Activated CD8-positive, alpha-beta memory T cell treated with anti-CD3 and anti-CD28 coated beads, Interleukin-2, amount 10 ng/mL, durations not matched to agents 7 days and 5 days (primary cell): ENCODE measurements at places on chromosomes 11 and 22. TPM values are rescaled to one million over a fixed set of nuclear protein-coding genes. Genes with fewer than 3 reads are reported as not detected.
A peak's percentile ranks its signal among the peaks of the same experiment; 100 is the strongest.

Gene C11orf97
- total RNA-seq = not detected

GRCh38 chr11:43738600-43739409 is 58.3 kb downstream of the HSD17B12 start:
- H3K27me3 ChIP-seq = no peaks in the 10 kb centered on the region
- peaks cover 10% of the 10 kb centered on the region for H3K4me1 ChIP-seq
- H3K36me3 ChIP-seq = peaks cover 38% of the 10 kb centered on the region
- no peak overlapping the region for H3K27ac ChIP-seq
- H3K4me3 ChIP-seq = no peak overlapping the region

GRCh38 chr11:19243613-19244012 is 2.9 kb upstream of the E2F8 start:
- peaks cover 15% of the 10 kb centered on the region for H3K36me3 ChIP-seq
- H3K27ac ChIP-seq = no peak overlapping the region
- H3K27me3 ChIP-seq = peaks cover 36% of the 10 kb centered on the region
- H3K4me3 ChIP-seq = no peak overlapping the region

GRCh38 chr11:289398-289711 is 429 bp downstream of the PGGHG start:
- H3K4me3 ChIP-seq = peak overlapping the region; percentile 74
- DNase-seq = no peak
- peaks cover 18% of the 10 kb centered on the region for H3K36me3 ChIP-seq
- peak overlapping the region; percentile 68 for H3K27ac ChIP-seq

- no peaks in the 10 kb centered on the region for H3K27me3 ChIP-seq
- peaks cover 43% of the 10 kb centered on the region for H3K4me1 ChIP-seq
- peaks cover 7% of the 10 kb centered on the region for H3K36me3 ChIP-seq
- DNase-seq = no peak
These were observed 3.9 kb downstream of the FRMD8 start for GRCh38 chr11:65390099-65390941.

DNA sequence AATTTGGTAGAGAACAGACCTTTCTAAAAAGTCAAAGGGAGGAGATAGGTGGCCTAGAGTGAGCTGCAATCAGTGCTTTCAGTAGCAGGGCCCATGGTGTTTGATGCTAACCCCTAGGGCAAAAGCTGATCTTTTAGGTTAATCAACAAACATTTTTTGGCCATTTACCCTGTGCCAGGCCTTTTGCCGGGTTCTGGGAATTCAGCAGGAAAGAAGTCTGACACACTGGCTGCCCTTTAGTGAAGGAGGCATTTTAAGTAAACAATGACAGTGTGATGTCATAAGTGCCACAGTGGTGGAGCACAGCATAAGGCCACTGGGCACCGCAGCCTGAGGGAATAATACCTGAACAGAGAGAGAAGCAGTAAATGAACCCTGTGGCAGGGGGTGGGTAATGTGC is 29.0 kb downstream of the C22orf31 start:
- H3K36me3 ChIP-seq = no peaks in the 10 kb centered on the region
- peaks cover 70% of the 10 kb centered on the region for H3K27me3 ChIP-seq
- DNase-seq = no peak
- H3K4me3 ChIP-seq = no peak overlapping the region
- H3K27ac ChIP-seq = no peak overlapping the region
- peaks cover 10% of the 10 kb centered on the region for H3K4me1 ChIP-seq

- H3K27ac ChIP-seq = no peak overlapping the region
- no peaks in the 10 kb centered on the region for H3K4me1 ChIP-seq
- H3K36me3 ChIP-seq = no peaks in the 10 kb centered on the region
- peaks cover 15% of the 10 kb centered on the region for H3K27me3 ChIP-seq
- H3K4me3 ChIP-seq = no peak overlapping the region
- DNase-seq = no peak
These were observed 17.1 kb upstream of the NELL1 start for GRCh38 chr11:20652150-20652806.

GRCh38 chr11:65317025-65317786 is 2.5 kb downstream of the CDC42EP2 start:
- H3K36me3 ChIP-seq = no peaks in the 10 kb centered on the region
- no peak for DNase-seq
- no peak overlapping the region for H3K4me3 ChIP-seq
- peaks cover 12% of the 10 kb centered on the region for H3K27me3 ChIP-seq
- H3K27ac ChIP-seq = no peak overlapping the region
- peaks cover 6% of the 10 kb centered on the region for H3K4me1 ChIP-seq

GRCh38 chr11:34343153-34343552 is 14.7 kb downstream of the ABTB2 start:
- H3K27ac ChIP-seq = no peak overlapping the region
- peaks cover 11% of the 10 kb centered on the region for H3K27me3 ChIP-seq
- no peak for DNase-seq
- H3K36me3 ChIP-seq = no peaks in the 10 kb centered on the region

DNA sequence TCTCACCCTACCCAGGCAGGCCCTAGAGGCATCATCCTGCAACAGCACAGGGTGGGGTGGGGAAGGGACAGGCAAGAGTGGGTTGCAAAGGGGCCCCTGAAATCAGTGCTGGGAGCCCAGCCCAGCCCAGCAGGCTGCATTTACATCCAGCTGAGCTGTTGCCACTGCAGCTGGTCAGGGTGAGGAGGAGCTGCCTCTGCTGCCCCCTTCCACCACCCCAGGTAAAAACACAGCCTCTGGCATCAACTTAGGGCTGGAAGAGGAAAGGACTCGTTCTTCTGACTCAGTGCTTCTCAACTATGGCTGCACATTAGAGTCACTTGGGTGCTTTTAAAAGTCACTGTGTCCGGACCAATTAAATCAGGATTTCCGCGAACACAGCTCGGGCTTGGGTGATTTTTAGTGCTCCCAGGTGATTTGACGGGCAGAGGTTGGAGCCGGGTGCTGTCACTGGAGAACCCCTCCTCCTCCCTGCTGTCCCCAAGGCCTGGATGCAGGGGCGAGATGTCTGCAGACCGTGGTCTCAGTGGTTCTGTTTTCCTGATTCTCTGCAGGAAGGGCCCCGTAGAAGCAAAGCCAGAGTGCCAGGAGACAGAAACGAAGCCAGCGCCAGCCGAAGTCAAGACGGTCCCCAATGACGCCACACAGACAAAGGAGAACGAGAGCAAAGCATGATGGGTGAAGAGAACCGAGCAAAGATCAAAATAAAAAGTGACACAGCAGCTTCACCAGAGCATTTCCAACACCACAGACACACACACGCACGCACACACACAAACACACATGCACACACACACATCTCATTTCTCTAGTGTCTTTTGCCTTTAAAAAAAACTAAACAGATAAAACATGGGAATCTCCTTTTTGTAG is 39.4 kb upstream of the TTC12 start:
- H3K36me3 ChIP-seq = peaks cover 6% of the 10 kb centered on the region
- H3K27ac ChIP-seq = no peak overlapping the region
- no peak for DNase-seq
- no peak overlapping the region for H3K4me3 ChIP-seq
- no peaks in the 10 kb centered on the region for H3K27me3 ChIP-seq

DNA sequence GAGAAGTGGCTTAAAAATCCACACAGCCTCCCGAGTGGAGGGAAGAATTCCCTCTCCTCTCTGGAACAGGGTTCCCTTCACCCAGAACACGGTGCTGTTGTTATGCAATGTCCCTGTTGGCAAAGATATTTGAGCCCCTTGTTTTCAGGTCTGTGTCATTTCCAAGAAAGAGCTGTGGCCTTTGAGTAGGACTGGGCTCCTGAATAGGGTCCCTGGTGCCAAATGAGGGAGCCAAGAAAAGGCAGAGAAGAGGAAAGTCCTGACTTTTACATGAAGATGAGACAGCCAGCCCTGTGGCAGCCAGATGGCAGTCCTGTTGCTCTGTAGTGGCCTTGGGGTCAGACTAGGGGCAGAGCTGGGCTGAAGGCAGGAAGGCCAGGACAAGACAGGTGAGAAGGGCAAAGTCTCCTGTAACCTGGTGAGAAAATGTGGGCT is 51.2 kb upstream of the ELF5 start:
- no peaks in the 10 kb centered on the region for H3K4me1 ChIP-seq
- no peaks in the 10 kb centered on the region for H3K36me3 ChIP-seq
- peaks cover 54% of the 10 kb centered on the region for H3K27me3 ChIP-seq

DNA sequence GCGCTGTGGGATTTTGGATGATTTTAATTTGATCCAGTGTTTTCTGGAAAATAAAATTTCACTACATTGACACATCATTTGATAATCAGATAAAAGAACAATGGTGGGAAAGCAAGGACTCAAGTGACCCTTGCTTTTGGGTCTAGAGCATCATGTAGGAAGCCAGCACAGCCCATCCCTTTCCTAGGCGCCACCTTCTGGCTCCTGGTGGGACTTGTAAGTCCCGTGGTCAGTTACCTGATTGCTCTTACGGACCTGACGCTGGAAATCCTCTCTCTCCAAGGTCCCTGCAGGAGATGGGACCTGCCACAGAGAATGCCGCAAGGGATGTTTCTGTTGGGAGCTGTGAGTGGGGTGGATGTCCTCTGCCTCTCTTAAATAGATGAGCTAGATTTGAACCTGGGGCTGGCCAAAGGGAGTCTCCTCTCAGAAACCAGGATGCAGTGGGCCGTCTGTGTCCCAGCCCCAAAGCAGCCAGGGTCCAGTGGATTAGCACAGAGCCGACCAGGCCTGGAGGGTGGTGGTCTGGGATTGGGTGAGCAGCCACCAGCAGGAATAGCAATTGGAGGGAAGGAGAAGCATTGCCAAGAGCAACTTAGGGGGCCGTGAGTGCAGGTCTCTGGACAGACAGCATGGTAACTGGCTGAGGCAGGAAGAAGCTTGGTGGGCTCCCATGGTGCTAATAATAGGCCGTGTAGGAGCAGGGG is 21.7 kb downstream of the TIMP3 start:
- no peak for DNase-seq
- H3K27me3 ChIP-seq = no peaks in the 10 kb centered on the region
- H3K27ac ChIP-seq = no peak overlapping the region
- no peaks in the 10 kb centered on the region for H3K36me3 ChIP-seq
- H3K4me1 ChIP-seq = no peaks in the 10 kb centered on the region

DNA sequence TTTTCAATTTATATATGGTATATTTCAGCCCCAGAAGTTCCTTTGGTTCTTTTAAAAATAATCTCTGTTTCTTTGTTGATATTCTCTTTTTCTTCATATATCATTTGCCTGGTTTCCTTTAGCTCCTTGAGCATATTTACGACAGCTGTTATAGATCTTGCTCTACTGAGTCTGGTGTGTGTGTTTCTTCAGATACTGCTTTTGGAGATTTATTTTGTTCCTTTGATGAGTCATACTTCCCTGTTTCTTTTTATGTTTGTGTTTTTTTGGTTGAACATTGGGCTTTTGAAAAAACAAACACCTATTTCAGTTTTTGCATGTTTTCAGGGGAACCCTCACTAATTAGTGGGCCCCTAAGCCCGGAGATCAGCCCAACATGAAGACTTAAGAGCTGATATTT is 23.3 kb downstream of the GLB1L2 start:
- H3K27ac ChIP-seq = no peak overlapping the region
- peaks cover 6% of the 10 kb centered on the region for H3K27me3 ChIP-seq
- peaks cover 13% of the 10 kb centered on the region for H3K4me1 ChIP-seq
- no peak for DNase-seq
- H3K4me3 ChIP-seq = no peak overlapping the region
- no peaks in the 10 kb centered on the region for H3K36me3 ChIP-seq

DNA sequence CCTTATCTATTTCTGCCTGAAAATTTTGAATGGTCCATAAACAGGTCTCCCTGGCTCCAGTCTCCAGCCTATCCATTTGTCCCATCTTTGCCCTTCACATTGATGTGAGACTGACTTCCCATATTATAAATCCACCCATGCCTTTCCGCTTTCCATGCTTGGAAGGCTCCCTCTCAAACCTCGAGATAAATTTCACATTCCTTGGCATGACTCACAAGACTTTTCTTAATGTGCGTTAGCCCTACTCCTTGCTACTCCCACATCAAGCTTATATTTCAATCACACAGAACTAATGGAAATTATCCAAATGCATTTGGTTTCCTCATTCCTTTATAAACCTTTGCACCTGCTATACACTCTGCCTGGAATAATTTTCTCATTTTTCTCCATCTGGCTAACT is 163.7 kb upstream of the NTM start:
- no peak overlapping the region for H3K27ac ChIP-seq
- no peaks in the 10 kb centered on the region for H3K4me1 ChIP-seq
- no peak for DNase-seq
- H3K4me3 ChIP-seq = no peak overlapping the region
- no peaks in the 10 kb centered on the region for H3K27me3 ChIP-seq

GRCh38 chr11:1459764-1460395 is 26.7 kb downstream of the MOB2 start:
- no peak overlapping the region for H3K4me3 ChIP-seq
- no peak for DNase-seq
- H3K27ac ChIP-seq = no peak overlapping the region
- H3K36me3 ChIP-seq = no peaks in the 10 kb centered on the region

DNA sequence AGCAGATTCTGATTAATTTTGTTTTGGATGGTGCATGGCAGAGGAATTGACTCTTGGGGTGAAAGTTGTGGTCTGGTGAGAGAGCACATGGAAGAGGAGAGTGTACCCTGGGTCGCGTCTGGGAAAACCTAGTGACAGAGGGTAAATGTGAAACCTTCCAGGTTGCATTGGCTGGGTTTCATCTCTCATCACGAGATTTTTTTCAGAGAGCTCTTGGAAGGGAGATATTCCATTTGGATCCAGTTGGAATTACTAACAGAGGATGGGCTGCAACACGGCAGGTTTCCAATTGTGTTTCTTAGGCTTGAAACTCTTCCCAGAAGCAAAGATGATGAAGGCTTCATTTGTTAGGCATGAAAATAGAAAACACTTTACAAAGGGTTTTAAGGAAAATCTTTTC is 109.7 kb upstream of the MTMR2 start:
- no peak for DNase-seq
- H3K36me3 ChIP-seq = peaks cover 7% of the 10 kb centered on the region
- no peak overlapping the region for H3K27ac ChIP-seq
- no peak overlapping the region for H3K4me3 ChIP-seq
- no peaks in the 10 kb centered on the region for H3K4me1 ChIP-seq
- no peaks in the 10 kb centered on the region for H3K27me3 ChIP-seq

Gene TSPAN18
- total RNA-seq = 3.8 TPM

GRCh38 chr11:68269414-68270081 is 2.2 kb downstream of the C11orf24 start:
- DNase-seq = no peak
- H3K4me3 ChIP-seq = no peak overlapping the region
- H3K36me3 ChIP-seq = peaks cover 16% of the 10 kb centered on the region
- H3K27ac ChIP-seq = no peak overlapping the region

- H3K4me1 ChIP-seq = peaks cover 37% of the 10 kb centered on the region
- peaks cover 3% of the 10 kb centered on the region for H3K27me3 ChIP-seq
- H3K4me3 ChIP-seq = no peak overlapping the region
- H3K36me3 ChIP-seq = peaks cover 3% of the 10 kb centered on the region
These were observed 25.0 kb downstream of the TSKU start for GRCh38 chr11:76808171-76808570.

Gene NPAS4
- 0.12 TPM for total RNA-seq
